Fibroblast of mammary gland (primary cell): ENCODE measurements at places on chromosomes 12 and 14.

GRCh38 chr14:67056684-67057083 is 132.6 kb upstream of the GARIN2 start:
- no peak for DNase-seq

DNA sequence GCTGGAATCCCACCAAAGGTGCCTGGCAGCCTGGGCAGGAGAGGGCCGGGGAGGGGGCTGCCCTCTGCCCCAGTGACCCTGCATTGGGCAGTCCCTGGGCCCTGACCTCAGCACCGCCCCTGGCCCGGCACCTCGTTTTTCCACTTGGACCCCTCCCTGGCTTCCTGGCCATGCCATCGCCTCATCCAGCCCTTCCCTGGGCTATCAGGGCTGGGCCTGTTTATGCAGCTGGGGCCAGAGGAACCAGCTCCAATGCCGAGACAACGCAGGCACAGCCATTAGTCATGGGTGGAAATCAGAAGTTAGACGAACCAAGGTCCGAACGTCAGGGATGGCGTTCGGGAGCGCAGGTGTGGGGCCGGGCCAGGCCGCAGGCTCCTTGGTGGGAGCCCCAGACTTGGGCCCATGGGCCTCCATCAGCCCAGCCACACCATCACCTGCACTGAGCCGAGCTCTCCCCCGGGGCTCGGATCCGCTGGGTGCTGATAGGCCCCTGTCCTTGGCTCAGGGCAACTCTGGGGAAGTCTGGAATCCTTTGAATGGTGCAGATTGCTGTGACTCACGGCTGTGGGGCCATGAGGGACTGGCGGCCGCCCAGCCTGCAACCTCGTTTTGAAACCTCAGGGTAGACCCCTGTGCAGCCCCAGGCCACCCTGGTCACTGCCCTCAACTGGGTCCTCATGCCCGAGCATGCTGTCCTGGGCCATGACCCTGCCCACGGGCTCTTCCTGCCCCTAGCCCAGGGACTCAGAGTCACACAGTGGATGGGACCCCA is 169.4 kb downstream of the KIF26A start:
- DNase-seq = no peak

DNA sequence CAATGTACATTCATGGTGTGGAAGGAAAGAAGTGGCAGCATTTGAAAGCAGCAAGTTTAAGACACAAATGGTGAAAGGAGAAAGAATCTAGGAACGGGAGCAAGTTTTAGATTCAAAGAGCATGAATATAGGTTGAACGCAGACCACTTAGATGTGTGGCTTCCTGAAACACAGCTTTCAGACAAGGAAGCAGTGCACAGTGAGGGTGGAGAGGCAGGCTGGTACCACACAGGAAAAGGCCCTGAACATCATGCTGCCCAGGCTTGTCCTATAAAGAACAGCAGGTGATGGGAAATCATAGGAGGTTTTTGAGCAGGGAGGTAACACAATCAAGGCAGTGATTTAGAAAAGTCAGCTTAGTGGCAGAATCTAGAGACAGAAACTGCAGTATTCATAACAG is 35.6 kb downstream of the GNS start:
- DNase-seq = no peak

DNA sequence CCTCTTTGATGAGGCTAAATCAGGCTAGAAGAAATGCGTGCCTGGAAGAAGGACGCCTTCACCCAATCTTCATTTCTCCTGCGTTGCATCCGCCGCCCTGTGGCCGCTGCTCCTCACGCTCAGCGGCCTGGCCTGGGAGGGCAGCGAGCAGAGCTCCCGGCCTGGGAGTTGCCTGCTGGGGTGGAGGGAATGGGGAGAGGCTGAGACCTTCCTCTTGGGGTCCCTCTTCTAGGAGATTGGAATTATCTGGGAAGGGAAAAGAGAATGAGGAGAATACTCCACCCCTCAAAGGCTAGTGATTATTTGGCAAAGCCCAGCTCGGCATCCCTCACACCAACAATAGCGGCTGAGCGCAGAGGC is 2.4 kb upstream of the HOXC12 start:
- no peak for DNase-seq

DNA sequence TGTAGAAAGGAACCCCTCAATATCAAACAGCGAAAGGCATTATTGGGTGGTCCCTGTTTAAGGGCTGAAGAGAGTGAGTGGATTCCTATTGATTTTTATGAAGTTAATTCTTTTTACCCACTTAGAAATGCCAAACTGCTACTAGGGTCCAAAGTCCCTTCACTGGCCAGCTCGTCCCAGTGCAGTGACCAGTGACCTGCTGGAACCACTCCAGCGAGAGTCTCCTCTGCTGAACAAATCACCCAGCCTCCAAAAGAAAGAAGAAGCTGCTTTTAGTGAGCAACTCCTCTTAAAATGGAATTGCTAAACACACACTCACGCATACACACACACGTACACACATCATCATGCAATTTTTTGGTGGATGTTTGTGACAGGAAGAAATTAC is 198.2 kb upstream of the PLEKHG7 start:
- DNase-seq = no peak
